Activated CD8-positive, alpha-beta memory T cell treated with anti-CD3 and anti-CD28 coated beads for 1 hour (primary cell): ENCODE measurements at places on chromosomes 5 and 9.

DNA sequence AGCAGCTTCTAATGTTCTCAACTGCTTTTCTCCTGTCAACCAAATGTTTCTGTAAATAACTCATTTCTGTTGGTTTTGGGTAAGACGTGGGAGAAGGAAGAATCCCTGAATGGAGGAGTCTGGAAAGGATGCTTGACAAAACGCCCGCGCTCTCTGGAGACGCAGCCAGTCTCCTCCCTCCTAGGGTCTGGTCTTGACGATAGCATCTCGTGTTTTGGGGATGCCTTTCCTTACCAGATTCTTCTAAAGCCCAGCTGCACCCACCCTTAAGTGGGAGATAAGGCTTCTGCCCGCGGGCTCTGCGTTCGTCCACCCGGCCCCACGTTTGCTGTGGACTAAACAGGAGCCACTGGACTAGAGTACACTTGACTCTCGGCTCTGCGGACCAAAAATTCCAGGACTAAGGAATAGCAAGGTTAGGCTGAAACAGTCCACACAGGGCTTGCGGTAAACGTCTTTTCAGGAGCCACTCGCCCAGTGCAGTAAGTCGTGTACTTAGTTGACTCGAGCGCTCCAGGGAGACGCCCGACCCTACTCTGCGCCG lies 491 bp upstream of the CTSL start:
- no peak for DNase-seq

GRCh38 chr5:146884066-146884626 lies 5.6 kb upstream of the PPP2R2B start:
- DNase-seq, result no peak

GRCh38 chr5:147098233-147098790 lies 136.5 kb upstream of the STK32A start:
- no peak for DNase-seq

DNA sequence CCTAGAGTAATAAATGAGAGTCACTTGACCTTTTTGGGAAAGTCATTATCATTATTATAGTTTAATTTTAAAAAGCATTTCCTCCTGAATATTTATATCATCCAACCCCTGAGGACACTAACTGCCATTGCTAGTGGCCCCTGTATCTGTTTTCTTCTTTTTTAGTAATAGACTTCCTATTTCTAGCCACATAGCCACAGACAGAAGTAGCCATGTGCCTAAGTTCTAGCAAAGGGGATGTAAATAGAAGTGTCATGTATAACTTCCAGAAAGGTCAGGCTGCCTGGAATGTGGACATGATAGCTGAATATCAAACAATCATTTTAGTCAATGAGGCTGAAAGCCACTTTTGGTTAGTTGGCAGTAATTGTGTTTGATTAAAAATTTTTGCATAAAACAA lies 37.5 kb upstream of the IQGAP2 start:
- no peak for DNase-seq

DNA sequence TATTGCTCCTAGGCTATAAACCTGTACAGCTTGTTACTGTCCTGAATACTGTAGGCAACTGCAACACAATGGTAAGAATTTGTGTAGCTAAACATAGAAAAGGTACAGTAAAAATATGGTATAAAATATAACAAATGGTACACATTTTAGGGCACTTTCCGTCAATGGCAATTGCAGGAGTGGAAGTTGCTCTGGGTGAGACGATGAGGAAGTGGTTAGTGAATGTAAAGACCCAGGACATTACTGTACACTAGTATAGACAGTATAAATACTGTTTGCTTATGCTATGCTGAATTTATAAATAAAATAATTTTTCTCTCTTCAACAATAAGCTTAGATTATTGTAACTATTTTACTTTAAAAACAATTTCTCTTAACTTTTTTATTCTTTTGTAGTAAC lies 15.6 kb upstream of the ADRB2 start:
- no peak for DNase-seq

DNA sequence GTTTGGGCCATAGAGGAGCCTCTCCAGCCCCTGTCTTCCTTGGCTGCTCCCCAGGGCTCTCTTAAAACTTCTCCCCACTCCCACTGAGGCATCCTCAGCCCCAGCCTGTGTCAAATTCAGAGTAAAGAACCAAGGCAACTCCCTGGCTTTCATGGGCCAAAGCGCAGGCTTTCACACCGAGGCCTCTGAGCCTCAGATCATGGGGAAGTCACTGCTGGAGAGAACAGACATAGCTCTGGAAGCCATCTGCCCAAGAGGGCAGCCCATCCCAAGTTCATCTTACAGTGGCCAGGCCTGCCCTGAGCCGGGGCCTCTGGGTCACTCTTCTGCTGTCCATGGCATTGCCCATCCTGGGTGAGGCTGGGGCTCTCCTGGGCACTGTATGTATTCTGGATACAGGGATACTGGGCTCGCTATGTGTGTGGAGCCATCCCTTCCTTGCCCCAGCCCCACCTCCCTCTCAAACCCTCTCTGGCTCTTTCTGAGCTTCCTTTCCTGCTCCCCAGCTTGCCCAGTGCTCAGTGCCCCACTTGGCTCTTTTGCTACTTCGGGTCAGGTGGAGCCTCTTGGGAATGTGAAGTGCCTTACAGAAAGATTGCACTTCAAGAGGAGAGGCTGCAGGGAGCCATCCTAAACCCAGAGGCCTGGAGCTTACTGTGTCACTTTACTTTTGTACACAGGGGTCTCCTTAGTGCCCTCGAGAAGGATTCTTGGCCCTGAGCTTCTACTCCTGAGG lies 33.0 kb downstream of the TGFBI start:
- no peak for DNase-seq

- DNase-seq, result no peak
These were observed 29.3 kb downstream of the CYFIP2 start for GRCh38 chr5:157295247-157295646.

DNA sequence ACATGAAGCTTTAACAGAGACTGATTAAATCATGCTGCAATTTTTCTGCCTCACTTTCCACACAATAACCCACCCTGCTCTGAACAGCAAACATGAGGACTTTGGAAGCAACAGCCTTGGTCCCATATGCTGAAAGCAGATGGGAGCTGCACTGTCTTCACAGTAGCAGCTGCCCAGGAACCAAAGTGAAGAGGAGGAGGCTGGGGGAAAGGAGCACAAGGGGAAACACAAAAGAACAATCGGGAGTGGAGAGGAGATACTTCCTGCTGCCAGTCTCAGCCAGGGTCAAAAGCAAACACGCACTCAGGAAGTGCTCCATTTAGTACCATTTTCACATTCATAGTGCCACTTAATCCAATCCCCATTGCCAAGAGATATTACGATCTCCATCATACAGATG lies 183.3 kb upstream of the PUM3 start:
- no peak for DNase-seq

GRCh38 chr5:179840766-179841165 lies 17.9 kb downstream of the MRNIP start:
- DNase-seq, result no peak

DNA sequence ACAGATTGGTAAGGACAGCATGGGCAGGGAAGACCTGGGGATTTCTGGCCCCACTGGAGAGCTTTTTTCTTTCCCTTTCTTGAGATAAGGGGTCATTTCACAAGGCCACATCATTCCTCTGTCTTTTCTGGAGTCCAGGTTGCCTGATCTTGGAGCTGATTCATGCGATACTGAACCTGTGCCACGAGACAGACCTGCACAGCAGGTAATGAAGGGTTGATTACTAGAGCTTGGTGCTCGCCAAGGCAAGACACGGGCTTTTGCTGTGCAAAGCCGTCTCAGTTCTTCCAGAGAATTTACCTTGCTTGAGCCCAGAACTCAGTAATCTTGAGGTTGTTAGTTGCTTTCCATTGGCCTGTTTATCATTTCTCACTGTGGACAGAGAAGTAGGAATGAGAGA lies 39.2 kb downstream of the NUP188 start:
- no peak for DNase-seq

- DNase-seq, result no peak
These were observed 146.0 kb downstream of the CACNA1B start for GRCh38 chr9:138023394-138024124.

DNA sequence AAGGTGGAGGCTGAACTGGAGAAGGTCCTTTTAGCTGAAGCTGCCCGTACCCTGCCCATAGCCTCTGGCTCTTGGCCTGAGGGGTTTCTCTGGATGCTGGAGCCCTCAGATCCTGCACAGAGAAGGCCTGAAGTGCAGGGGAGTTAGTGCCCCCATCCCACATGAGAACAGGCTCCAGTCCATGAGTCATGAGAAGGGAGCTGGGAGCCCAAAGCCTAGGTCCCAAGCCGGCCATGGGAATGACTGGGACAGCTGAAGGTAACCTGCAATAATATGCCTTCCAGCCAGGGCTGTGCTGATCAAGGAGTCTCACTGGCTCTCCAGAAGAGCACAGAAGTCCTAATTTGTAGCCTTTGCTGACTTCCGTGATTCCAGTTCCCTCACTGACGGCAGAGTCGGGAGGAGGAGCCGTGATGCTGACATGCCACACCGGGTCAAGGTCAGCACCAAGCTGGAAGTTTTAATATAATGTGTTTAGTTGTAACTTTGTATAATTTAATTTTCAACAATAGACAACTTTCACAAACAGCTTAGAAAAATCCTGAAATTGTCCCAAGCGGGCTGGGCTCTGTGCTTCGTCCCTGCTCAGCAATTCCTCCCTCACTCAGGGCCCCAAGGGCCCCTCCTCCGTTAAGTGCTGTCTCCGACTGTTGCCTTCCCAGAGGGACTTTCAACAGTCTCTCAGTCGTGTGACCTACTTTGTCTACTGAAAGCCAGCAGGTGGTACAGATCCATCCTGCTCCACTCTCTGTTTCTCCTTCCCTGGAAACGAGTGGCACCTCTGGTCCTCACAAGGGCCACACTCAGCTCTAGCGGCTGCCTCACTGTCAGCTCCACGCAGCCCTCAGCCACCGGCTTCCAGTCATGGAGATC lies 387.8 kb downstream of the GADD45G start:
- DNase-seq, result no peak

GRCh38 chr9:109961626-109962025 lies 181.6 kb downstream of the PALM2AKAP2 start:
- DNase-seq, result no peak

- DNase-seq, result no peak
These were observed 121.9 kb upstream of the CXCL14 start for GRCh38 chr5:135700731-135701130.

GRCh38 chr5:35852084-35852734 lies 4.5 kb upstream of the IL7R start:
- DNase-seq, result no peak

DNA sequence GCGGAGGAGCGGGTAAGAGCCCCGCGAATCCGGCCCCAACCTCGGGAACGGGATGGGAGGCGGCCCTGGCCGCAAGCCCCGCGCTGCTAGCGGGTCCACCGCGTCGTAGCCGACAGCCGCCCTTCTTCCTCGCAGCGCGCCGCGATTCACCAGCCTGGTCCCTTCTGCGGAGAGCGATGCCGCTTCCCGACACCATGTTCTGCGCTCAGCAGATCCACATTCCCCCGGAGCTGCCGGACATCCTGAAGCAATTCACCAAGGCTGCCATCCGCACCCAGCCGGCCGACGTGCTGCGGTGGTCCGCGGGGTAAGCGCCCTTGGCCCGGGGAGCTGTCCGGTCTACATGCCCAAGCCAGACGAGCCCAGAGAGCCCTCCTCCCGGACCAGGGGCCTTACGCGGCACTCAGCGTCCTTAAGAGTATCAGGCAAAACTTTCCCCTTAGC lies 335 bp downstream of the ROPN1L start:
- no peak for DNase-seq

- DNase-seq, result no peak
These were observed 46.2 kb downstream of the LOX start for GRCh38 chr5:122031836-122032235.

- DNase-seq, result no peak
These were observed 3.8 kb upstream of the STPG3 start for GRCh38 chr9:137247135-137247915.

- DNase-seq, result no peak
These were observed 84.0 kb downstream of the WNK2 start for GRCh38 chr9:93267681-93268505.

GRCh38 chr9:7756088-7756487 lies 43.5 kb downstream of the DMAC1 start:
- no peak for DNase-seq

GRCh38 chr9:101437806-101438232 lies 2.2 kb upstream of the ALDOB start:
- DNase-seq, result no peak

DNA sequence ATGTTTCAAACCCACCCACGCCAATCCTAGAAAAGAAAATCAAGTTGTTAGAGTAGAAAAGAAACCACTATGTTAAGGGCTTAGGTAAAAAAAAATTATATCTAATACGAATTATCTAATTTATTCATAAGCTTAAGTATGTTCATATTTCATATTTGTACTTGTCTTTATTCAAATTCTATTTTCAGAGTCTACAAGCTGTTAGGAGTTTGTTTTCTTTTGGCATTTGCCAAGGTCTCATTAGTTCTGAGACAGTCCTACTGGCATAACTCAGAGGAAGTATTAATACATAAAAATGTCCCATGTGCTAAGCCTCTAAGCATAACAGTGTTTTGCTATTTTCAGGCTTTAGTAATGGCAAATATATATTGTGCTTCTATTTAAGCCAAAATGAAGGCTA lies 57.6 kb downstream of the STARD4 start:
- DNase-seq, result no peak

DNA sequence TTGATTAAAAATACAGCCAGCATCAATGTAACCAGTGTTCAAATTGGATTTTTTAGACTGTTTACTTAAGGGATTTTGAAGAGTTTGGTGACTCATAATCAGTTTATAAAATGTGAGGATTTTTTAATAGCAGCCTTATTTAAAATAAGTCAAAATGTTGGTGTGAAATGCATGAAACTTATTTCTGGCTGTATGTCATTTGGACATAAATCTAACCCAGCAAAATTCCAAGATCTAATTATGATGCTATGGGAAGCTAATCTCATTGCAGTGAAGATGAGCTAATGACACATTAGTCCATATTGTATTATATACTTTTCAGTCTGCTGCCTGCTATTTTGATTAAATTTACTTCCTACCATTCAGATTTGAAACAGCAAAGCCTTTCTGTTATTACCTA lies 140.3 kb downstream of the AOPEP start:
- DNase-seq, result no peak

- DNase-seq, result no peak
These were observed 5.5 kb downstream of the ADRB2 start for GRCh38 chr5:148831590-148832565.

- no peak for DNase-seq
These were observed 34.3 kb downstream of the KCNIP1 start for GRCh38 chr5:170538096-170538465.

DNA sequence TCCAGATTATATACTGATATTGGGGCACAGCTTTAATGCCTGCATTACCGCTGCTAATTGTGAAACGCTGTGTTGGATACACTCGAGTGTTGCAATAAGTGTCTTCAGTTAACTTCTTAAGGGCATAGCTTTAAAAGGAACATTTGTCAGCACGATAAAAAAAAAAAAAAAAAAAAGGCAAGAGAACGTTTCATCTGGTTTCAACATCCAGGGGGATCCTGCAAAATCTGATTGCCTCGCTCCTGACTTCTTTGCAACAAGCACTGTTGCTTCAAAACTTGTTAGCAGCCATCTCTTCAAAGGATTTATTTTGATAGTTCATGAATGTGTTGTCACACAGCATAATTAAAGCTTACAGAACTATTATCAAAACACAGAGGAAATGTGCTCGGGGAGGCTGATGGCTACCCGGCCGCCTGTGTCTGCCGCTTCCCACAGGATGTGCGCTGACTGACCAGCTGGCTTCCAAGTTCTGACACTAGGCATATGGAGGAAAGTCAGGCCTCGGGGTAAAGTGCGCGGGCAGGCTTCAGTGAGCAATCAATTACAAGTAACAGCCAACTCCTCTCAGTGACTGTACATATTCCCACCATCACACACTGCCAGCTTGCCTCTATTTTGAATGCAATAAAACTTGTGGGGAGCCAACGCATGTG lies 77.7 kb downstream of the EBF1 start:
- DNase-seq, result no peak

GRCh38 chr5:9105851-9106250 lies 440.0 kb downstream of the SEMA5A start:
- no peak for DNase-seq
